ENCODE measurements at places on chromosomes 11 and 22. TPM values are rescaled to one million over a fixed set of nuclear protein-coding genes. Genes with fewer than 3 reads are reported as not detected.

DYNC2H1 gene
- total RNA-seq, result 4.6 TPM

CPT1A gene
- total RNA-seq, result 94.2 TPM

MAPK11 gene
- 27.4 TPM for total RNA-seq

SPA17 gene
- total RNA-seq, result 4.0 TPM

FGF3 gene
- not detected for total RNA-seq

KRTAP5-1 gene
- total RNA-seq, result not detected

MIOX gene
- total RNA-seq, result not detected

IGLL5 gene
- not detected for total RNA-seq

ARFGAP3 gene
- 42.6 TPM for total RNA-seq

RNF214 gene
- 10.5 TPM for total RNA-seq

All from bladder microvascular endothelial cell (primary cell).